Inflammatory macrophage treated with lipopolysaccharide for 1 hour (primary cell): ENCODE measurements at places on chromosomes 1 and 21.
A peak's percentile ranks its signal among the peaks of the same experiment; 100 is the strongest.

DNA sequence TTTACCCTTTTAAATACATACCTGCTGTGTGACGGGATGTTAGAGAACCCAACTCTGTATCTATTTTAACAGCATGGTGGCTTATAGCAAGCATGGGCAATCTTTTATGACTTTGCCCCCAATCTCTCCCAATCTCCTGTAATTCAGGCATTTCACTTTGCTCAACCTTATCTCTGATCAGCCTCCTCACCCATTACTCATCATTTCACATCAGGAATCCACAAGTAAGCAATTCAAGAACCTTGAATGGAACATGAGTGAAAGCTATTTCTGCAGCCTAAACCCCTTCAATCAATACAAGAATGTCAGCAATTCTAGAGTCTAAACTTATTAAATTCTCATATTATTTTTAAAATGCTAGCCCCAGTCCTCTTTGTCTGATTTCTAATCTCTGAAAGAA lies 199.8 kb downstream of the ST6GALNAC3 start:
- DNase-seq: no peak

GRCh38 chr1:184892116-184892515 lies 82.2 kb downstream of the NIBAN1 start:
- no peak for DNase-seq

- DNase-seq: no peak
Measured at GRCh38 chr1:216627252-216627651, 96.0 kb downstream of the ESRRG start.

DNA sequence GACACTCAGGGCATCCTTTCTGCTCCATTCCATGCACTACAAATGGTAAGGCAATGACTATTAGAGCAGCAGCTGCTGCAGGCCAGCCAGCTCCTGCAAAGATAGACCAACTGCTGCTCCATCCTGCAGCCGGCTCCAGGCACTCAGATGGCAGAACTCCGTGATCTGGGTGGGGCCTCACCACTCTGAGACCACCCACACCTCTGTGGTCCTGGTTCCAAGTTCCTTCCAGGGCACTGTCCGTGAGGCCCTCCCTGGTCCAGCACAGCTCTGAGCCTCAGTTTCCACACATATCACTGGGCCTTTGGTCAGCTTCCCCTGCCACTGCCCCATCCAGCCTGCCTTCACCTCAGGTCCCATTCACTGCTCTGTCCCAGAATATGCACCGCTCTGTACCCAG lies 114.7 kb downstream of the DMRTB1 start:
- DNase-seq: no peak

DNA sequence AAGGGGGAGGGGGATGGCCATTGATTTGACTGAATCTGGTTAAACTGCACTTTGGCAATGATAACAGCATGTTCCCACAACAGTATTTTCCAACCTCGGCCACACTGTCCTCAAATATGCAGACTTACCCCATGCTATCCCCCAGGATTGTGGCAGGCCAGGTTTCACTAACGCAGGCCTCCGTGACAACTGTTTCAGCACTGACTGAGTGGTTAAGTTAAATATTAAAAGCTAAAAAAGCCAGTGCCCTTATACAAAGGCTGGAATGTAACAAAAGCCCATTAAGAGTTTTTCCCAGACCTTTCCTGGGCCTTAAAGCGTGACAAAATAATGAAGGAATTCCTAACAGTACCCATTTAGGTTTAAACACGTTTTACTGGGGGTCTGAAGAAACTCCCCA lies 202.9 kb downstream of the USP25 start:
- DNase-seq: no peak

DNA sequence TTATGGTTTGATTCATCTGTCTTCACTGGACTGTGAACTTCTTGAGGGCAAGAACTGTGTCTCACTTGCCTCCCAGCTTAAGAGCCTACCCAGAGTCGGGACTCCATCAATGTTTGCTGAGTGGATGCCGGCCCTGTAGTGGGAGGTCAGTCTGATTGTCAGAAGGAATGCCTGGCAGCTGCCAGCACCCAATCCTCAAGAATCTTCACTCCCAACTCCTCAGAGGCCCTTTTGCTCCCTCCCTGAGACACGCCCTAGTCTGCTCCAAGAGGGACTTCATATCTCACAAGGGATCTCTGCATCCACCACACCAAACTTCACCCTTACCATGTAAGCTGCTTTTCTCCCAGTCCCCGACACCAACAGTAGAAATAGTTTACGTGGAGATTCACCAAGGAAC lies 15.2 kb upstream of the KDM4A start:
- DNase-seq: no peak

DNA sequence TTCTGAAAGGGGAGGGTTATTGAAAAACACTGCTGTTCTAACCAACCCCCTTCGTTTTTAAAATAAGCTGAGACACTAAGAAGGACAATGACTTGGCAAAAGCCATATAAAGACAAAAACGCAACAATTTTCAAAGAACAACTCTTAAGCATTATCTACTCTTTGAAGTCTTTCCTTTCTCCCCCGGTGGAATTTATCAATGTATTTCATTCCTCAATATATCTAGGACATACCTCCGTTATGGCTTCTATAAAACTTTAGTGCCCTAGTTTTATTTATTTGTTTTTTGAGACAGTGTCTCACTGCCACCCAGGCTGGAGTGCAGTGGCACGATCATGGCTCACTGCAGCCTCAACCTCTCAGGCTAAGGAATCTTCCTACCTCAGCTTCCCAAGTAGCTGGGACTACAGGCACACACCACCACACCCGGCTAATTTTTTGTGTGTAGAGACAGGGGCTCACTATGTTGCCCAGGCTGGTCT lies 3.2 kb downstream of the NRDC start:
- no peak for DNase-seq

- DNase-seq: no peak
Measured at GRCh38 chr1:91201176-91201575, 179.3 kb upstream of the ZNF644 start.

DNA sequence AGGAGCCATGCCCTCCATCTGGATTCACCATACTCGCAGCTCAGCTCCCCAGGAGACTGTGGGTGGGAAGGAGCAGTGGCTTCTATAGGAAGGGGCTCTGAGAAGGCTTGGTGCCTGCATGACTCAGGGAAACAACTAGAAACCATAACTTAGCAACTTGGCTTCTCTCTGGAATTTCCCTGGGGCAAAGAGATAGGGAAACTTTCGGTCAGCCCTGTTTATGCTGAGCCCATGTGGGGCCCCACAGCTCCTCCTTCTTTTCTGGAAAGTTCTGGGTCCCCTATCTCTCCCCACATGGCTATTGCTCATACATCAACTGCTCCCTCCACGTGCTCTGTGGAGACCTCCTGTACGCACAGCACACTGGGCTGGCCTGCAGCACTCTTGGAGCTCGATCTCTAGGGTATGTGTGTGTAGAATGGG lies 39.3 kb downstream of the PLEKHA6 start:
- peak; percentile 61 for DNase-seq

GRCh38 chr1:27726173-27727044 lies 648 bp downstream of the FAM76A start:
- peak; percentile 32 for DNase-seq

- DNase-seq: no peak
Measured at GRCh38 chr1:180627411-180627810, 4.4 kb upstream of the XPR1 start.

- no peak for DNase-seq
Measured at GRCh38 chr1:109891930-109892329, 18.7 kb upstream of the CSF1 start.

GRCh38 chr1:19435181-19435580 lies 50.2 kb downstream of the CAPZB start:
- peak; percentile 34 for DNase-seq

DNA sequence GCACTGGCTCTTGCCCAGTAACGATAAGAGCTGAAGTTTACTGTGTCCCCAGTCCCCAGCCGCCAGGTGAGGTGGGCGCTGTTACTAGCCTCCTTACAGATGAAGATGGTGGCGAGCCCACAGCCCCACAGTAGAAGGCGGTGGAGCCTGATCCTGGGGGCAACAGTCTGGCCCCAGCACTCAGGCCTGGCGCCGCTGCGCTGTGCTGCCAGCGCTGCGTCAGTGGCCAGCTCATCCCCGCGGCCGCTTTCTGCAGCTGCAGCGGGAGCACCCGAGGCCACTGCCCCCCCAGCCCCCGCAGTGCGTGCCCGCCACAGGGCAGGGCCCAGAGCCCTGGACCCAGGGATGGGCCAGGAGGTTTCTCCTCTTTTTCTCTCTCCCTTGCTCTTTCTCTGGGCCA lies 13.3 kb downstream of the H6PD start:
- DNase-seq: no peak

DNA sequence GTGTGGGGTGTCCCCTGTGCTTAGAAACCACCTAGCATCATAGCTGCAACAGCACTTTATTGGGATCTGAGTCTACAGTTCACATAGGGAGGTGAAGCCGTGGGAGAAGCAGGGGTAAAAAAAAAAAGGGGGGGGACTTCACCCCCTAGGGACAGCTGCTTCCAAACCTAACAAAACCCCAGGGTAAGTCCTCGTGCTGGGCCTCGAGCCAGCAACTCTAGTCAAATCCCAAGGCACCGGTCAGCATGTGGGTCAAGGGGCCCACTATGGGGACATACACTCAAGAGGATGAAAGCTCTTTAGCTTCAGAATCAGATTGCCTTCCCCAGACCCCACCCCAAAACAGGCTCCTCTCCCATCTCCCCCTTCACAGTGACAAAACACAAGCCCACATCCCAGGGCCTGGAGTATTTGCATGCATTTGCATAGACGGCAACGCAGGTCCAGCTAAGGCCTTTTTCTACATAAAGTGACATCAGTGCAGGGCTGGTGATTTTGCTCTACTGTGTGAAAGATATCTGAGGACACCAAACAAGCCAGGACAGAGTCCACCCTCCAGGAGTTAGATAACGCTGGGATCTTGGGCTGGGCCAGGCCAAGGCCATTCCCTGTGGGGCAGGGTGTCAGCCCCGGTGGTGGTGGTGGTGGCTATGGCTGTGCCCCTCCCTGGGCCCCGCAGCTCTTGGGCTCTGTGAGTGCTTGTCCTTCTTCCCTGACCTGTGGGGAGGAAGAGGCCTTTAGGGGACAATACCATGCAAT lies 8.1 kb upstream of the PMVK start:
- DNase-seq: no peak

- no peak for DNase-seq
Measured at GRCh38 chr1:248884632-248885295, 21.3 kb upstream of the PGBD2 start.

DNA sequence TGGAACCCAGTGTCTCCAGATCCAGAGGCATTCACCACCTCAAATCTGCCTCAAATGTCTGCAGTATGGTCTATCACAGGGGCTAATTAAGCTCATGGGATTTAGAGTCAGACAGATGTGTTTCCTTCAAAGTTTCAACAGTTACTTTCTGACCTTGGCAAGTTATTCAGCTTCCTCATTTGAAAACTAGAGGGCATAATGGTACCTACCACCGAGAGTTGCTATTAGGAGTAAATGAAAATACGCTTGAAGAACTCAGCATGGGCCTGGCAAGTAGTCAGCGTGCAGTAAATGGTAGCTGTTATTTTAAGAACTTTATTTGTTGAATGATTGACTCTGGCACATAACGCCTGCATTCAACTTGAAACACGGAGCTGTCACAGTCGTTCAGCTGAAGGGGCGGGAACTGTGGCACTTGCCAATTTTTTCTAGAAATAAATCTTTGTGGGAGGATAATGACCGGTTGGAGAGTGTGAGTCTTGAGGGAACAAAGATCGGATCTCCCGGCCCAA lies 1.2 kb upstream of the CAP1 start:
- DNase-seq: peak; percentile 54

DNA sequence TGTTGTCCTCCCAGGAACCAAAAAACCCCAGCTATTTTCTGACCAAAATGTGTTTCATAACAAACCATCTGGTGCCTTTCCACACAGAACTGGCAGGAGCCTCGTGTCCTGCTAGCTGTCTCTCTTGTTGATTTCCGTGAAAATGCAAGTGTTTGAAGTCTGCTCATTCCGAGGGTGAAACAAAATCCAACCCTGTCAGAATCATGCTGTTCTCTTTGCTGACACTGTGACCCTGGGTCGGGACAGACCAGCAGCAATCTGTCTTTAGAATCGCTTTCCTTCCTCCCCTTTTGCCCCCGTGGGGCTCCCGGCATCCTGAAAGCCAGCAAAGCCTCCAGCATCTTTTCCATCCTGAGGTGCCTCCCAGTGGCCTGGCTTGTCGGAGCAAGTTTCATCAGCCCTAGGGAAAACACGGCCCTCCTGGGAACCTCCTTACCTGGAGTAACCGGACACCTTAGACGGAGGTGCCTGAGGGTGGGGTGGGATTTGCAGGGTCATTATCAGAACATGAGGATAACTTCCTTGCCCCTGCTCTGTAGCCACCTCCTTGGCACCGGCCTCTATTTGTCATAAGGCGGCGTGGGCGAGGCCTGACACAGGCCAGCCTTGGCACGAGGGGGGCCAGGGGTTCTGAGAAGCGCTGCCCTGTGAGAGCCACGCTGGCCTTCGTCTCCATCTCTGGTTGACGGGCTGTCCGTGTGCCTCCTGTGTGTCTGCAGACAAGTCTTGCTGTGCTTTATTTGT lies 24.9 kb downstream of the LDLRAP1 start:
- DNase-seq: no peak

DNA sequence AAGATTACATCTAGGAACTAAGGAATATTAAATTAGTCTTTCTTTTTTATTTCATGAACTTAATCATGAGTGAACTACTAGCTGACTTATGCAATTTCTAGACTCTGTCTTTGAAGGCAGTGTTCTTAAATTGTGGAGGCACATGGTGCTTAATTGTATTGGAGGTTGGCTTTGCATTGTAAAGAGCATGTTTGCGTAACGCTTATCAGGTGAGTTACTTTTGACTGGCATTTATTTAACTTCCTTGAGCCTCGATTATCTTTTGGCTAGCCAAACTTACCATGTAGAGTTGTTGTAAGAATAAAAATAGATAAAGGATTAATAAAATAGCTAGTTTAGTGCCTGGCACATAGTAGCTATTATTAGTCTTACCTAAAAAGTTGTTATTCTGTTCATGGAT lies 262.4 kb downstream of the PDE4B start:
- DNase-seq: no peak

- no peak for DNase-seq
Measured at GRCh38 chr1:4797016-4797410, 142.6 kb downstream of the AJAP1 start.

- no peak for DNase-seq
Measured at GRCh38 chr1:205301205-205301821, 20.2 kb downstream of the NUAK2 start.

- DNase-seq: peak; percentile 28
Measured at GRCh38 chr1:225480825-225481434, 53.1 kb upstream of the LBR start.

- no peak for DNase-seq
Measured at GRCh38 chr1:65431111-65431705, 10.7 kb downstream of the LEPR start.

GRCh38 chr21:44710756-44711326 lies 531 bp downstream of the TSPEAR start:
- DNase-seq: no peak

DNA sequence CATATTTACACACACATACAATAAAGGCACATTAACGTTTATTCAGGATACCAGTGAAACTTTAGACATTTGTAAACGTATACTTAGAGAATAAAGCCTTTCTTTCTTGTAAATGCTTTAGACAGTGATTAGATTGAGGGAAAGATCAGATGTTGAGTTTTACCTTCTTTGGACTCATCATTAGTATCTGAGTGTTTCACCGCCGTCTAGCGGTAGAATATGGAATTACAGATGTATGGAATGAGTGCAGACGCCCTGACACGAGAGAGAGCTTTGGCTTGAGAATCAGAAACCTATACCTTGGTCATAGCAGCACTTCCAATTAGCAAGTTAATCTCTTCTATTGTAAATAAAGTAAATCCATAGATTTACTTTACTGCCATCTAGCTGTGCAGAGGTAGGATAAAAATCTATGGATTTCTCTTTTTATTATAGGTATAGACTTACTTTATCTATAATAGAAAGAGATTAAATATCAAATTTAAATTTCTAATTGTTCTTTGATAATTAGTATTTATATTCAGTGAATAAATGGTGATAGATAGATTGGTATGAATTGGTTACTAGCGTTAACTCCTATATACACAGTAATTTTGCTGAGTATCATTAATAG lies 12.6 kb downstream of the FLG2 start:
- peak; percentile 28 for DNase-seq
